IMR-90 (cell line): ENCODE measurements at places on chromosomes 4 and X. TPM values are rescaled to one million over a fixed set of nuclear protein-coding genes. Genes with fewer than 3 reads are reported as not detected.

Gene TEX11
- not detected in 2 replicates for total RNA-seq

Gene TMEM175
- 7.7 and 9.2 TPM in 2 replicates for total RNA-seq

Gene MAGED4
- total RNA-seq, result 9.9 and 13.6 TPM in 2 replicates

Gene DGAT2L6
- total RNA-seq, result not detected in 2 replicates

Gene PALLD
- total RNA-seq, result 91.9 and 112 TPM in 2 replicates

Gene SRPK3
- 0.36 and 0.56 TPM in 2 replicates for total RNA-seq

Gene EDNRA
- 6.5 and 7.8 TPM in 2 replicates for total RNA-seq

Gene ATOH1
- not detected in 2 replicates for total RNA-seq

Gene LEF1
- 0.56 and 1.8 TPM in 2 replicates for total RNA-seq

Gene FOXR2
- total RNA-seq, result not detected in 2 replicates

Gene UGT2B15
- not detected in 2 replicates for total RNA-seq

Gene VCX3A
- total RNA-seq, result not detected in 2 replicates

Gene CTBP1
- total RNA-seq, result 147 TPM in 2 replicates

Gene CD40LG
- not detected in 2 replicates for total RNA-seq

Gene GAGE1
- not detected in 2 replicates for total RNA-seq

Gene HELQ
- total RNA-seq, result 9.1 and 13.1 TPM in 2 replicates

Gene EGF
- 2.2 and 4.2 TPM in 2 replicates for total RNA-seq

Gene P2RY4
- total RNA-seq, result not detected in 2 replicates

Gene TMA16
- 9.3 and 42.5 TPM in 2 replicates for total RNA-seq

Gene GRIA2
- total RNA-seq, result not detected in 2 replicates

Gene NDNF
- total RNA-seq, result under 0.01 TPM in 1 of 2 replicates, not detected in the other

Gene HEPH
- 16.4 and 23.5 TPM in 2 replicates for total RNA-seq

Gene ADH1B
- under 0.01 and 0.36 TPM in 2 replicates for total RNA-seq

Gene ITIH6
- not detected in 2 replicates for total RNA-seq

Gene LINC00632
- total RNA-seq, result 6.4 and 7.2 TPM in 2 replicates

Gene NXT2
- 8.1 and 11.7 TPM in 2 replicates for total RNA-seq

Gene ANXA10
- total RNA-seq, result 0.72 and 1.1 TPM in 2 replicates

Gene ANK2
- total RNA-seq, result 5.3 and 6.6 TPM in 2 replicates

Gene RAI2
- not detected in 2 replicates for total RNA-seq

Gene DGKK
- total RNA-seq, result not detected in 2 replicates

Gene RIBC1
- 0.36 and 0.83 TPM in 2 replicates for total RNA-seq

Gene GC
- total RNA-seq, result not detected in 2 replicates

Gene LGI2
- not detected in 2 replicates for total RNA-seq

Gene SLC9B1
- 0.18 and 0.28 TPM in 2 replicates for total RNA-seq

Gene MAOB
- 0.28 and 0.36 TPM in 2 replicates for total RNA-seq

Gene NEUROG2
- total RNA-seq, result not detected in 2 replicates

Gene SPANXC
- not detected in 2 replicates for total RNA-seq
